Activated CD4-positive, CD25-positive, alpha-beta regulatory T cell (primary cell): ENCODE measurements at places on chromosomes 2 and 18.

DNA sequence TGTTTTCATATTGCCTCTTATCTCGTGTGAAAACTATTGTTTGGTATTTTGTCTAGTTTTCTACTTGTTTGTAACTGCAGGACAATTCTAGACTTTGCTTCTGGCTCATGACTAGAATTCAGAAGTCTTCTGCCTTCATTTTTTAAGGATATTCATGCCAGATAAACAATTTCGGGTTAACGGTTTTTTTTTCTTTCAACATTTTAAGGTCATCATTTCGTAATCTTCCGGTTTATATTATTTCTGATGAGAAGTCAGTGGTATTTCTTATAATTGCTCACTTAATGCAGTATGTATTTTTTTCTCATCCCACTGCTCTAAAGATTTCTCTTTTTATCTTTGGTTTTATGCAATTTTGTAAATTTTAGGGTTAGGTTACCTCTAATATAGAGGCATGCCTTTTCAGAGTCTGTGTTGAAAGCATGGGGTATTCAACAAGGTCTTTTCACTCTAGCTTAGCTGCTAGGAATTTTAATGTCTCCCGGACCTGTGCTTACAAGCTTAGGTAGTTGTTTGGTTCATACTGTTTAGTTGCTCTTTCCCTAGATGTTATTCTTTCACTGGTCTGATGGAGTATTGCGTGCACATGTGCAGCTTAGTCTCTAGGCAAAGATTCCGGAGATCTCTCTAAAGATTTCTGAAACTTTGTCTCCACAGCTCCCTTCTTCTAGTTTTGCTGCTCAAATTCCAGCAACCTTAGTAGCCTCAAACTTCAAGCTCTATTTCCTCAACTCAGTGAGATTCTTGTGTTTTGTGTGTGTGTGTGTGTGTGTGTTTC lies 198.1 kb downstream of the MCFD2 start:
- DNase-seq, result no peak

DNA sequence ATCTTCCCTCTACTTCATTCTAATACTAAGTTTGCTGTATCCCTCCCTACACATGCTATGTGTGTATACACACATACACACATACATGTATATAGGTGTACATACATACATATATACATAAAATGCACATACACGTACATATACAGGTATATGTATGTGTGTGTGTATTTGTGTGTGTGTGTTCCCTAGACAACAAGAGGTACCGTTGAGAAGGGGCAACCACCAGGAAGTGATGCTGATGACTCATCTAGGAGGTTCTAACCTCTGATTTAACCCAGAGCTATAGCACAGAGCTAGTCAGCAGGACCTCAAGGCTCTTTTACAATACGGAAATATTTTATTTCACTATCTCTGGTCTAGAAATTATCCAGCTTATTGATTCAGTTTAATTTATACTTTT lies 139.2 kb downstream of the LAMA3 start:
- DNase-seq, result no peak

GRCh38 chr2:128701418-128701817 lies 382.8 kb upstream of the HS6ST1 start:
- DNase-seq, result no peak

DNA sequence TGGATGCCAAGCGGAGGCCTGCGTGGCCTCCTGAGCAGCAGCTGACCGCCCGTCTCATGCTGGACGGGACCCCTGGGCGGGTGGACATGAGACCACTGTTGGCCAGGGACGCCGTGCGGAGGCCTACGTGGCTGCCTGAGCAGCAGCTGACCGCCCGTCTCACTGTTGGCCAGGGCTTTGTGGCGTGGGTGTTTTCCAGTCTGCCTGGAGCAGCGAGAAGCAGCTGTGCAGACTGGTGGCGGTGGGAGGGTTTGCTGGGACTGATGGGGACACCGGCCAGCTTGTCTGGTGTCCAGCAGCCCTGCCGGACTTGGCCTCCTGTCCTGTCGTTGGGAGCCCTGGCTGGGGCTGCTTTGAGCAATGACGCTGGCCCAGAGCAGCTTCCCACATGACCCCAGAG lies 5.8 kb upstream of the D2HGDH start:
- DNase-seq, result no peak

DNA sequence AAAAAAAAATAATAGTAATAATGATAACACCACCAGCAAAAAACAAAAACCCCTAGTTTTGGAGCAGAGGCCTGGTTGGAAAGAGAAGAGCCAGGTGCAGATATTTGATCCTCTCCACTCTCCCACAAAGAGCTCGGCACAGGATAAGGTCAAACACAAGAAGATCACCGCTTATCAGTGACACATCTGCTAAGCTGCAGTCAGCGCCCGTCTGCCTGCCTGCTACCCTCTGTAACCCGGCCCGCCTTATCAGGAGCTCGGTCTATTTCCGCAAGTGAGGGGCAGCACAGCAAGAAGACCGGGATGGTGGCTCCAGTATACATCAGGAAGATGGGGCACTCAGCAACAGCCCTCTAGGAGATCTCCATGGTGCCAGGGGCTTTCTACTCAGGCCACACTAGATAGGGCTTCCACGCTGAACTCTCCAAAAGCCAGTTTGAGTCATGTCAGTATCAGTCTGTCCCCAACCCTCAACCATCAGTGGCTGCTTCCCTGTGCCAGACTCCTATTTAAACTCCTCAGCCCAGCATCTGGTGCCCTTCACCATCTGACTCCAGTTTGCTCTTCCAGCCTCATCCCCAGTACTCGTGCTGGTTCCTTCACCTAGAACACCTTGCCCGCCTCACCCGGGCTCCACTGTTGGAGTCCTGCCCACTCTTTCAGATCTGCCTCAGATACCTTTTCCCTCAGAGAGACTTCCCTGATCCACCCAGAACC lies 67.3 kb upstream of the PPP1CB start:
- DNase-seq, result no peak

DNA sequence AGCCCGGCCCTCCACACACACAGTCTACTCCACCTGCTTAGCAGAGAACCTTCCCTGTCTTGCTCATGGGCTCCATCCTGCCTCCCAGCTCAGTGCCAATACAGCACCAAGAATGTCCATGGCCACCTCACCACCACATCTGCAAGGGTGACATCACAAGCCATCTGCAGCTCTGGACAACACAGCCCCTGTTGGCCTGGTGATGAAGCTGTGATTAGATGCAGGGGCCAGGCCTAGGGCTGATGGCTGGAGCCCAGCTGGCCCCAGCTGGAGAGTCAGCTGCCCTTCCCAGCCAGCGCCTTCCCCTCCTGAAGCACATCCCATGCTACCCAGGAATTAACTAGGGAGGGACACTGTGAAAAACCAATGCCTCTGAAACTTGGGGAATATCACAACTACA lies 91.1 kb downstream of the TTC32 start:
- no peak for DNase-seq
